ENCODE measurements at places on chromosomes 1 and 21. TPM values are rescaled to one million over a fixed set of nuclear protein-coding genes. Genes with fewer than 3 reads are reported as not detected.

Gene ACTN2
- 2.7 TPM for total RNA-seq

Gene ALG14
- 6.2 TPM for total RNA-seq

Gene LHX8
- not detected for total RNA-seq

Gene DYRK3
- total RNA-seq = 8.8 TPM

Gene ZNF672
- total RNA-seq = 32.5 TPM

Gene EPHA10
- not detected for total RNA-seq

Gene CHIA
- total RNA-seq = 207 TPM

Gene RGL1
- 24.1 TPM for total RNA-seq

Gene PTPRU
- total RNA-seq = 72.5 TPM

GRCh38 chr1:159964144-159964543 is 10.1 kb upstream of the SLAMF9 start:
- DNase-seq = no peak

GRCh38 chr1:2480236-2480985 is 4.3 kb downstream of the PLCH2 start:
- no peak for DNase-seq

GRCh38 chr1:183318433-183318832 is 99.7 kb downstream of the NMNAT2 start:
- peak; percentile 87 for DNase-seq

GRCh38 chr1:85330214-85330631 is 53.8 kb upstream of the BCL10 start:
- DNase-seq = peak; percentile 54

- no peak for DNase-seq
These were observed 111.1 kb downstream of the COP1 start for GRCh38 chr1:176096015-176096414.

DNA sequence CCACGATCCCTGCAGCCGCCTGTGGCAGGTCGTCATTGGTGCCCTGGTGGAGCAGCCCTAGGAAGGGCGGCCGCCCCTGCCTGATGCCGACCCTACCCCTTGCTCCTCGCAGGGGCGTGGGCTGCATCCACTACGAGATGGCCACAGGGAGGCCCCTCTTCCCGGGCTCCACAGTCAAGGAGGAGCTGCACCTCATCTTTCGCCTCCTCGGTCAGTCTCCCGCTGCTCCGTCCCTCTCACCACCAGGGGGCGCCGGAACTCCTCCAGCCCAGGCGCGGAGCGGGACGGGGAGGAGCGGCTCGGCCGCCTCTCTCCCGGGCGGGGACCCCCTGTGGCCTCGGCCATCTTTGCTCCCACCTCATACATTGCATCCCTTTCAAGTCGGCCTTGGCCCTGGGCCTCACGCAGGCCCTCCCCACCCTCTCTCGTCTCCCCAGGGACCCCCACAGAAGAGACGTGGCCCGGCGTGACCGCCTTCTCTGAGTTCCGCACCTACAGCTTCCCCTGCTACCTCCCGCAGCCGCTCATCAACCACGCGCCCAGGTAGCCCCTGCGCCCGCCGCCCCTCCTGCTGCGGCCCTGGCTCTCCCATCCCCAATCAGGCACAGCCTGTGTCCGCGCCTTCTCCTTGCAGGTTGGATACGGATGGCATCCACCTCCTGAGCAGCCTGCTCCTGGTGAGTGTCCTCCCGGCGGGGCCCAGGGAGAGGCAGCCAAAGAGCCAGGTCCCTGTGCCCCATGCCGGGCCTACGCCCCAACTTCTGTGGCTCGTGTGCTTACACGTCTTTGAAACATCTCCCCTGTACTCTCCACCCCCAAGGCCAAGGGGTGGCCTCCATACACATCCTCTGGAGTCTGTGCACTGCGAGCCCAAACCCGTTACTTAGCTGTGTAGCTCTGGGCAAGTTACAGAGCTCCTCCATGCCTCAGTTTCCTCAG is 24.7 kb downstream of the CDK18 start:
- peak; percentile 93 for DNase-seq

- DNase-seq = no peak
These were observed 20.5 kb downstream of the KNCN start for GRCh38 chr1:46530791-46531409.

GRCh38 chr1:30747033-30748008 is 10.3 kb downstream of the LAPTM5 start:
- no peak for DNase-seq

- DNase-seq = no peak
These were observed 2.4 kb upstream of the WNT3A start for GRCh38 chr1:228004331-228004855.

DNA sequence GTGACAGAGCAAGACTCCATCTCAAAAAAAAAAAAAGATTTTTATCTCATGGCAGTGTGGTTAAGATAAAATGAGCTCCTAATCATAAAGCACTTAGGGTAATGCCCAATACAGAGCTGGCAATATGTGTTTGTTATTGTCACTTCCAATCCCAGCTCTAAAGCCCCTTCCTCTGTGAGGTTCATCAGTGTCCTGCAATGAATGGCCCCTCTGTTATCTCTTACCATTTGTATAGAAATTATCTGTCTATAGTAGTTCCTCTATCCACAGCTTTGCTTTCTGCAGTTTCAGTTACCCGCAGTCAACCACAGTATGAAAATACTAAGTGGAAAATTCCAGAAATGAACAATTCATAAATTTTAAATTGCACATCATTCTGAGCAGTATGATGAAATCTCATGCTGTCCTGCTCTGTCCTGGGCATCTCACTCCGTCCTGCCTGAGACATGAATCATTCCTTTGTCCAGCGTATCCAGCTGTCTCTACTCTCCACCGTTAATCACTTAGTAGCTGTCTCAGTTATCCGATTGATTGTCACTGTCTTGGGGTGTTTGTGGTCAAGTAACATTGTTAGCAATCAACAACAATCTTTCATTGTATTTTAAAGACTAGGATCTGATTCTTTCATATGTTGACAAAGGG is 50.2 kb upstream of the DNAH14 start:
- DNase-seq = no peak

DNA sequence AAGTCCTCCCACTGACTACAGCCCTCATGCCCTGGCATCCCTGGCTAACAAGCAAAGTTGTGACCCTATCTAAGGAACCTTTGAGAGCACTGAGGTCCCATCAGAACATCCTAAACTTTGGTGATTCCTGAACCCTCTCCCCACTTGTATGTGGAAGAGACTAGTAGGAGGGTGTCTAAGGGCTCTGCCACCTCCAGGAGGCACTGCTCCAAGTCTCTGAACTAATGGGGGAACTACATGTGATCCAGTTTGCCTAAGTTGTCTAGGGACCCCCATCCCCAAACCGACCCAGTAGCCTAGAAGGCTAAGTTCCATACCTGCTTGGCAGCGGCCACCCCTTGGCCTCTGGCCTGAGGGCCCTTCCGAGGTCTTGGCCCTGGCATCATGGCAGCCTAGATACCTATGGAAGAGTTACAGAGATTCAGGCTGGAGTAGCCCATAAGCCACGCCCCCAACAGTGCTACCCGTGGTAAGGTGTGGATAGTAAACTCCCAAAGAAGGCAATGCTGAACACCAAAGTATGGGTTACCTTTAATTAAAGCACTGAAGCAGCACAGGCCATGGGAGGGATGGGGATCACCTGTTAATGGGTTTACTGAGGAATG is 1.7 kb downstream of the CC2D1B start:
- no peak for DNase-seq

- no peak for DNase-seq
These were observed 3.4 kb upstream of the NVL start for GRCh38 chr1:224333309-224333926.

DNA sequence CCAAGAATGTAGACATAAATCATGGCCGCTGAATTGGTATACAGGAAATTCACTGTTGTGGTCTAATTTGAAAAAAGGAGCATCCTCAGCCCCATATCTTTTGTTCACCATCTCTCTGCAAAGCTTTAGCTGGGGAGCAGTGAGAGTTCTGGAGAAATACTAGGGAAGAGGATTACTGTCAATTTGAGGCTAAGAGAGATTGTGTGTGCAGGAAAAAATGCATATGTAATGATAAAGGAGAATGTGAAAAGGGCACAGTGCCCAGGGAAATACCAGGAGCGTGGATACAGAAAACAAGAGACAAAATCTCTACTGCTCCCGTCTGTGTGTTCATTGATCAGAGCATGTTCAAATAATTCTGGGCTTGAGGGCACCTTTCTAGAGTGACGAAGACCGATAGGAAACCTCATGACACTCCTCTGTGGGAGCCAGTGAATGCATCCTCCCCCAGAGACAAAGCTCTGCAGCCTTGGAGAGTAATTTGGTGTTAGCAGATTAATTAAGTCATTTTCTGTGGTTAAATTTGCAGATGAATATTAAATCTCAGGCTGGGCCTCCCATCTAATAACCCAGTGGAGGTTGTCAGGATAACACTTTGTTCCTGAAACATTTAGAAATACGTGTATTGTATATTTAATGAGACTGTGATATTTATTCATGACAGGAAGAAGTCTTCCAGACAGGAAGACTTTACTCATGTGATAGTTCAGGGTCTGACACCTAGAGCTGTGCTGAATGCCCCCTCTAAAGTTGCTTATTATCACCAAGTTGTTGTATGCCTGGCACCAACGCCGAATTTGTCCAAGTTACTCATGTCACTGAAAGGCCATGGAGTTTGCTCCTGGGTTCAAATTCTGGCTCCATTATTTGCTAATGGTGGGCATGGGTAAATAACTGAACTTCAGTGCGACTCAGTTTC is 287.3 kb upstream of the SGIP1 start:
- no peak for DNase-seq

DNA sequence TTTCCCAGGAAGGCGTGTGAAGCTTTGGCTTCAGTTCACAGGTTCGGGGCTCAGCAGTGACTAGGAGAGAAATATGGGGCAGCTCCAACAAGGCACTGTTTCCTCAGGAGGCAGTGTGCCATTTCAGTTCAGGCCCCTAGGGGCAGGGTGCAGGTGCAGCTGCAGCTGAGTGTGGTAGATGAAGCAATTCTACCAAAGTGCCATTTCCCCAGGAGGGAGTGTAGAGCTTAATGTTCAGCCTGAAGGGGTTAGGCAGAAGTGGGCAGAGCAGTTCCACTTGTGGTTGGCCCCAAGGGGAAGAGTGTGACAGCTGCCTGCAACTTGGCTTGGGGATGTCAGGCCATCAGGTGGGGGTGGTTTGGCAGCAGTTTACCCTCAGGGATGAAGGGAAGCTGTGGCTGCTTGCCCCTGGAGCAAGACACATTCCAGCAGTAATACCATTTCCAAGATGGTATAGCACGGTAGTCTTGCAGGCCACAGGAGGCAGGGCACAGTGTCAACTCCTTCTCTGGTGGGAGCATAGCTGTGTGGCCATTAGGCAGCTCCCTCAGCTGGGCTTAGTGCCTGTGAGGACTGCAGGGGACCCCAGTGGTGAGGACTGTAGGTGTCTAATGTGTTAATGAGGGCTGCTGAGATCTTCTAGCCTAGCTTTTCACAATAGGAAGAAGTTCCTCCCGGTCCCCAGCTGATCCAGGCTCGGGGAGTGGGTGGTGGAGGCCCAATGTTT is 34.7 kb downstream of the RGSL1 start:
- DNase-seq = no peak

DNA sequence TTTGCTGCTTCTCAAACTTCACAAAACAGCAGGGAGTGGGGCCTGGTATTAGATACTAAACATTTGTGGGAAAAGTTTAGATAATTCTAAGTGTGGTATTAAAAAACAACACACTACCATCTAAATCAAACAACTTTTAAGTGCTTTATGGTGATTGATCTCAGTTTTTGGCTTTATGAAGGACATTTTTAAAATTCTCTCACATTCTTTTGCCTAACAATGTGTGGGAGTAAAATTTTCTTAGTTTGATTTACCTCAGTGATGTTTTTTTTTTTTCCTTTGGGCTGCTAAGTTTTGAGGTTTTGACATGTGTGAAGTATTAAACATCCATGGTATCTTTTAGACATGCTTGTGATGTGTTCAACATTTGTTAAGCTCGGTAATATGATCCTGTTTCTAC is 116.2 kb downstream of the DISP1 start:
- DNase-seq = no peak

DNA sequence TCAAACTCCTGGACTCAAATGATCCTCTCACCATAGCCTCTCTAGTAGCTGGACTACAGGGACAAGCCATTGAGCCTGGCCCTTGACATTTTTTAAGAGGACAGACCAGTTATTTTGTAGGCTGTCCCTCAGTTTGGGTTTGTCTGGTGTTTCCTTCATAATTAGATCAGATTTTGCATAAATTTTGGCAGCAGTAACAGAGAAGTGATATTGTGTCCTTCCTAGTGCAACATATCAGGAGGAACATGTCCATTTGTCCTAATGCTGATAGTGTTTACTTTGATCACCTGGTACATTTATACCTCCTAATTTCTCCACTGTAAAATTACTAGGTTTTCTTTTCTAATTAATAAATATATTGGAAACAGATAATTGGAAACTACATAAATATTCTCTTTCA is 5.9 kb upstream of the NID1 start:
- DNase-seq = no peak

DNA sequence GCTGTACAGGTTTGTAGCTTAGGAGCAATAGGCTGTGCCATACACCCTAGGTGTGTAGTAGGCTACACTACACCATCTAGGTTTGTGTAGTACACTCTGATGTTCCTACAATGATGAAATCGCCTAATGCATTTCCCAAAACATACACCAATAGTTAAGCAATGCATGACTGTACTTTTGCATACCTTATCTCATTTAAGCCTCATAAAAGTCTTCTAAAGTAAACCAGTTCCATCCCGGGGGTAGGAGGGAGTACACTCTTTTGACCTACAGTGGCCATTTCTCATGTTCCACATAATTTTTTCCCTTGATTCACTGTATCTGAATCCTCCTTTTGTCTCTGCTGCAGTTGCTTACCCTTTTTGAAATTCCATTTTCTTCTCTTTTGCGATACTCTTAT is 12.2 kb downstream of the TRMT13 start:
- no peak for DNase-seq

DNA sequence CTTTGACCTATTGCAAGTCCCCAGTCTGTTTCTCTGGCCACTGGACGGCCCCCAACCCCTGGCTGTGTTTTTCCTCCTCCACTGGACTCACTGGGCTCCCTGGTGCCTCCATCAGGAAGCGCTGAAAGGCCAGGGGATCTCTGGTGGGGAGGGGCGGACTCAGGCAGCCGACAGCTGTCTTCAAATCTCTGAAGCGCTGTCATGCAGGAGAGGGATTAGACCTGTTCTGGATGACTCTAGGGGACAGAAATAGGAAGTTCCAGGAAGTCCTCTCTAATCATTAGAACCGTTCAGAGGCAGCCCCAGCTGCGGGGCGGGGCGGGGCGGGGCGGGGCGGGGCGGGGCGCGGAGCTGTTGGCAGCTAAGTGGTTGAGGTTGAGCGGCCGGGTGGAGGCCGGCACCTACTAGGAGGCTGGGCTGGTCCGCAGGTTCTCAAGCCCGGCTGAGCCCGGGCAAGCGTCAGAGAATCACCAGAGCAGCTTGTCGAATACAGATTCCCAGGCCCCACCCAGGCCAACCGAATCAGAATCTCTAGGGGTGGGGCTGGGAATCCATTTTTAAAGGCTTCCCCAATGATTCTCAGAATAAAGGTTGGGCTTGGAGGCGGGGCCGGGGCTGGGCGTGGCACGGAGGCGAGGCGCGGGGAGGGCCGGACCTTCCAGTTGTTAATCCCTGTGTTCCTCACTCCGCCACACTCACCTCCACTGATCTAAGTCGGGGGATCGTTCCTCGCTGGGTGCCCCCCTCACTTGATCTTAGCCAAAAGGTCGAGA is 11.4 kb upstream of the PHLDA3 start:
- peak; percentile 97 for DNase-seq

Measured in upper lobe of left lung (tissue), 6 donors.